ENCODE measurements at places on chromosomes 12 and 14.

DNA sequence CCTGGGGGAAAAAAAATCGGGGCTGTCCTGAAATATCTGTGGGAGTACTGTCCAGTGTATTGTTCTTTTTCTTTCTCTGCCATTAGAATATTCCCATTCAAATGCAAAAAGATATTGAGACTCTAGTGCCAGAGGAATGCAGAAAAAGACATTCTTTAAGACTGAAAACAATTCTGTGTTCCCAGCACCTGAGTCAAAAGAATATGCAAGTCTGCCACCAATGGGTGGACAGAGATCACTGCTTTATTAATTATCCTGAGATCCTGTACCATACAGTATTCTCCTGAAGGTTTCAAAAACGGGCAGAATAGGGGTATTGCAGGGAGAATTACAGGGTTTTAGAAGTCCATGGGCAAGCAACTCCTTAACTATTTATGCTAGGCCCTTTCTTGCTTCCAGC, 361.8 kb downstream of the C12orf50 start:
- no peak for DNase-seq

DNA sequence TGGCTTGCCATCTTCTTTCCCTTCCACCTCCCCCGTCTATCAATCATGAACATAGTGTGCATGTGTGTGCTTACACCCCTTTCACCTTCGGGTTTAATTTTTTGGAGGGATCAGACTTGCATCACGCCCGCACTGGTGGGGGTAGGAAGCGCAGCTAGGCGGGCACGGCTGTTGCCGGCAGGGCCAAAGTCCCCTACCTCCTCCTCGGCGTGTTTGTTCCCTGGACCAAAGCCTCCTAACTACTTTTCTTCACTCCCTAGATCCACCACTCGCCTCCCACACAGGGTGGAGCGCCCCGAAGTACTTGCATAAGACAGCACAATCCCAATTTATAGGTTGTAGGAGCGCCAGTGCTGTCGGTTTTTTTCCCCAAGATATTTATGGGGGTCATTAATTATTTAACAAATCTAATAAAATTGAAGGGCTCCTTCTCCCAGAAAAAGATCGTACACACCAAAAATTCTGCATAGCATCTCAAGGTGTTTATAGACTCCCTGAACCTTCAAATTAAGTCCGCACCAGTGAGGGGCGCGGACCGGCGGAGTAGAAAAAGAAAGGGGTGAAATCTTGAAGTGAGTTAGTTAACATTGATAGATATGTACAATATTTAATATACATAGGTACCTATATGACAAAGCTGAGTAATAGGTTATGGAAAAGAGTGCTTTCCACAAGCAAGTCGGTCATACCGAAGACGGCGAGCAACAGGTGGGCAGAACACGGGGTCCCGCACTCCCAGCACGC, 717 bp downstream of the PKP2 start:
- DNase-seq, result no peak

DNA sequence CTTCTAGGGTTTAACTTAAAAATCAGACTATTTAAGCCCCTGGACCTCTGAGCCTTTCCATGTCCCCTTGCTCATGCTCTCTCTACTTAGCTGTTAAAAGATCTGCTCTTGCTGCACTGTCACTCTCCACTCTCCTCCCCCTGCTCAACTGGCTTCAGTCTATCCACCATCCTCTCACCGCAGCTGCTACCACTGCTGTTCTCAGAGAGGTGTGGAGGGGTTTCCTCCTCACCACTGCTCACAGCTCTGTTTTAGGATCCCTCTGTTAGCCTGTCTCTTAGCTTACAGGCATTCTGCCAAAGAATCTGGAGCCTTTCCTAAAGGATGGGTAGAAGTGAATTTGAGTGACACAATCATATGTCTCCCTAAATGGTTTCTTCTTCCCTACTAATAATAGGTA, 43.7 kb upstream of the ATP2B1 start:
- DNase-seq, result no peak

DNA sequence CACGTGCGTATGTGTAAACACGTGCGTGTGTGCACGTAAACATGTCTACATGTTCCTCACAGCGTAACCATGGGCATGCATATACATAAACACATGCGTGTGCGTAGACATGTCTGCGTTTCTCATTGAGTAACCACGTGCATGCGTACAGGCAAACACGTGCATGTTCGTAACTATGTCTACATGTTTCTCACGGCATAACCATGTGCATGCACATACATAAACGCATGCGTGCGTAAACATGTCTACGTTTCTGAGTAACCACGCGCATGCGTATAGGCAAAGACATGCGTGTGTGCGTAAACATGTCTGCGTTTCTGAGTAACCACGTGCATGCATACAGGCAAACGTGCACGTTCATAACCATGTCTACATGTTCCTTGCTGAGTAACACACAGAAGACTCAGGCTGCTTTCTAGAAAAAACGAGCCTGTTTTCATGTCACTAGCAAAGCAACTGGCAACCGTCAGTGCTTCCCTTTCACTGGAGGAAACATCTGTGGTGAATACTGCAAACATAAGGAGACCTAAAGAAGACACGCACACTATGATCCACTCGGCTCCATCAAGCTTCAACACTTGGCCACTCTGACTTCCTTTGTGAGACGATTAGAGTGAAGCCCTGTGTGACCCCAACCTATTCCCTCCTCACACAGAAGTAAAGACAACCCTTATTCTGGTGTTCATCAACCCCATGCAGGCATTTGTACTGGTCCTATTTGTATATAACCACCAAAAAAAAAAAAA, 28.8 kb downstream of the POLE start:
- DNase-seq, result no peak

DNA sequence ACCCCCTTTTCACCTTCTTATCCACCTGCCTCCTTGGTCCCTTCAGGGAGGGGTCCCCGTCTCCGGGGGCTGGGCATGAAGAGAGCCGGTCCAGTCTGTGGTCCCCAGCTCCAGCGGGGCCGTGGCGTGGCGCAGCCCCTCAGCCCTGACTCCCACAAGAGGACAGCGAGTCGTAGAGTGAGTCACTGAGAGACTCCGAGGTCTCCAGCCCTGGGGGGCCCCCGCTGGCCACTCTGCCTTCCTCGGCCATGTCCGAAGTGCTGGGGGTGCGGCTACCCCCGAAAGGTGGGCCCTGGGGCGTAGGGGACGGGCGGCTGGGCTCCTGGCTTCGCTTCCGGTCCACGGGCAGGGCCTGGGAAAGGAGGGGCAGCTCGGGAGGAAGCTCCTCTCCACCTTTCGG, 36.5 kb downstream of the NCKAP5L start:
- no peak for DNase-seq

Data from breast epithelium (tissue), 4 donors.